ENCODE measurements at places on chromosomes 4 and X.

DNA sequence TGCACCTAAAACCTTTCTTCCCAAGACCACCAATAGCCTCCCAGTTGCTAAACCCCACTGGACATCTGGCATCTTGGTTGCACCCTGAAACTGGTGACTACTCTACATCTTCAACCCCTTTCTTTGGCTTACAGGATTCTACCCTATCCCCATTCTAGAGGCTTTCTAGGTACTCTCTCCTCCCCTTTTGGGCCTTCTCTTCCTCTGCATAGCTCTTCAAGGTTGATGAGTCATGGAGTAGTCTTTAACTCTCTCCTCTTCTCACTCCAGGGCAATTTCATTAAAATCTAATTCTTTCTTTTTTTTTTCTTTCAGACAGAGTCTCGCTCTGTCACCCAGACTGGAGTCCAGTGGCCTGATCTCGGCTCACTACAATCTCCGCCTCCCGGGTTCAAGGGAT lies 16.8 kb downstream of the APOO start:
- DNase-seq: no peak

- DNase-seq: peak; percentile 60
Observed at GRCh38 chrX:149630681-149631233, 835 bp downstream of the TMEM185A start.

DNA sequence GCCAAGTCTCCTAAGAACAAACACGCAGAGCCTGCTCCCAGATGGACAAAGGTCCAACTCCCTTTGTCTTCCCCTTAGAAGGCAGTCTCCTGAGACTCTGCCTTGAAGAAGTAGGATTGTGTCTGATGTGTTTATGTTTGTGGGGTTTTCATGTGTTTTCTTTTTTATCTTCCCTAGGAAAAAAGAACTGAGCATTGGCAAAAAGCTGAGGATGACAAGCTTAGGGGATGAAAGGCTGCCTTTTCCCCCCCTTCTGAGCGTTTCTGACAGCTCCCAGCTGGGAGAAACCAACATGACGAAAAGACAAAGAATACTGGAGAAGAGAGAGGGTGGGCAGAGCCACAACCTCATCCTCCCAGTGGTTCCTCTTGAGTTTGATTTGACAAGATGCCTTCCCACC lies 181.1 kb downstream of the EVC2 start:
- no peak for DNase-seq

- DNase-seq: no peak
Observed at GRCh38 chrX:120797188-120797851, 78.3 kb downstream of the CT47B1 start.

DNA sequence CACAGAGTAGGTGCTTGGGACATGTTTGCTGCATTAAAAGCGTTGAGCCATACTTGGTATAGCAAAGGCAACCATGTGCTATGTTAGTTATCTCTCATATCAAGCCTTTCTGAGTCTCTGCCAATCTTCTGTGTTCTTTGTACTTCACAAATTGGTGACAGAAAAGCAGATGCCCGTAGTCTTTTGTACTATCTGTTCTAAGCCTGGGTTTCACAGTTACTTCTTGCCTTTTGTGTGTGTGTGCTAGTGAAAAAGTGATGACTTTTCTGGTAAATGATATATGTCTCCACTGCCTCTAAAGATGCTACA lies 16.1 kb upstream of the KLHL2 start:
- no peak for DNase-seq

GRCh38 chr4:111717921-111718320 lies 427.3 kb upstream of the FAM241A start:
- DNase-seq: no peak

DNA sequence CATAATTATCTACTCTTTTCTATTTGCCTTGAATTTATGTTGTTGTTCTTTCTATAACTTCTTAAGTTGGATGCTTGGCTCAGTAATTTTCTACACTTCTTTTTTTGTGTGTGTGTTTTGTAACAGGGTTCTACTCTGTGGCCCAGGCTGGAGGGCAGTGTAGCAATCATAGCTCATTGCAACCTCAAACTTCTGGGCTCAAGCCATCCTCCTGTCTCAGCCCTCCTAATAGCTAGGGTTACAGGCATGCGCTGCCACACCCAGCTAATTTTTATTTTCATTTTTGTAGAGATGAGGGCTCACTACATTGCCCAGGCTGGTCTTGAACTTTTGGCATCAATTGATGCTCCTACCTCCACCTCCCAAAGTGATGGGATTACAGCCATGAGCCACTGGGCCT lies 20.7 kb upstream of the UCHL1 start:
- DNase-seq: no peak

GRCh38 chr4:26682436-26682835 lies 98.6 kb downstream of the TBC1D19 start:
- no peak for DNase-seq

Measured in common myeloid progenitor, CD34-positive (primary cell).